ENCODE measurements at places on chromosomes 1 and 21.

DNA sequence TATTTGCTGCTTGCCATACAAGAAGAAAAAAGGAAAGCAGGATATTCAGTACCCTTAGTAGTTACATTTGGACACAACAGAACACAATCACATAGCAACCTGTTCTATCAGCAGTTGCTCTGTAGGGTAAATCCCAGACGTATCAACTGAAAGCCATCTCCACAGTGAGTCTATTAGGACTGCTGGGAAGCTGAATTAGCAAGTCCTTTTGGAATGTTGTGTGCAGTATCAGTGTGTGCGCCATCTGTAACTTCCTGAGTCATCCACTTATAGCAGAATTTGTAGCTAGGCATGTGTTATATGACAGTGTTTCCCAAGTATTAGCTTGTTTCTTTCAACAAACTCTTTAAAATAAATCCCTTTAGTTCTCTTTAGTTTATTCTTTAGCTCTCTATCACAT lies 21.3 kb downstream of the CCDC30 start:
- DNase-seq: no peak

GRCh38 chr1:156371553-156372264 lies 2.7 kb downstream of the RHBG start:
- no peak for DNase-seq

DNA sequence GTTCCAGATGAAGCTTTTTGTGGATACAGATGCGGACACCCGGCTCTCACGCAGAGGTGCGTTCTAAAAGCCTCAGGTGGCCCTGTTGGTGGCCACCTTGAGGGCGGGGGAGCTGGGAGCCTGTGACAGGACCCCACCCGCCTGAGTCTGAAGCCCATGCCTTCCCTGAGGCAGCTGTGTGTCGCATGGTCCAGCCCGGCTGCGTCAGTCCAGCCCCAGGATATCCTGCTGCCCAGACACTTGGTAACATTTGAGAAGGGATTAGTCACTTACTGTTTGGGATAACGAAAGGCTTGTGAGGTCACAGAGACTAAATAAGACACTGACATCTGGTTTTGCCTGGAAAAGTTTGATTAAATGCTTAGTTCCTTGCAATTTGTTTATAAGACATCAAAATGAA lies 68.9 kb downstream of the UCK2 start:
- no peak for DNase-seq

DNA sequence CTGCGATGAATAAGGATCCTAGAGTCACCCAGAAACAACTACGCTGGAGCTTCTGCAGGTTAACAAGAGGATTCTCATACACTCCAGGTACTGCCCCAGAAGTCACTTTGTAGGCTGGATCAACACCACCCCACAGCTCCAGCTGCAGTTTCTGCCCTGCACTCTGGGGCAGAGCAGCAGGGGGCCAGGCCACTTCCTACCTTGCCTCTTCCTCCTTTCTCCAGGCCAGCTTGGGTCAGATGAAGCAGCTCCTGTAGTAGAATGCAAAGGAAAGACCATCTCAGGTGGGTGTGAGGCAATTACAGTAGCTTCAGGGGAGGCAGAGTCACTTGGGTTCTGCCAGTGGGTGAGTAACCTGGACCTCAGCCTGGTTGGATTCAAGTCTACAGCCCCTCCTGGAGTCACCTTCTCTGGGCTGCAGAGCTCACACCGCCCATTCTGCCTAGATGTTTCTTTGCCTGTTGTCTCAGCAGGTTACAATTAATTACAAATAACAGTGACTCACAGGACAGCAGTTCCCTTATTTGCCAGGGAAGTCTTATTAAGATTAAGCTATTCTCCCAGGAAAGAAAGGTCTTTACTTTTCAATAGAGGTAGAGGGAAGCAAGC lies 24.4 kb upstream of the BCAR3 start:
- no peak for DNase-seq

GRCh38 chr1:87064309-87064708 lies 149.9 kb downstream of the HS2ST1 start:
- no peak for DNase-seq

GRCh38 chr1:46653405-46653958 lies 14.7 kb downstream of the ATPAF1 start:
- no peak for DNase-seq

DNA sequence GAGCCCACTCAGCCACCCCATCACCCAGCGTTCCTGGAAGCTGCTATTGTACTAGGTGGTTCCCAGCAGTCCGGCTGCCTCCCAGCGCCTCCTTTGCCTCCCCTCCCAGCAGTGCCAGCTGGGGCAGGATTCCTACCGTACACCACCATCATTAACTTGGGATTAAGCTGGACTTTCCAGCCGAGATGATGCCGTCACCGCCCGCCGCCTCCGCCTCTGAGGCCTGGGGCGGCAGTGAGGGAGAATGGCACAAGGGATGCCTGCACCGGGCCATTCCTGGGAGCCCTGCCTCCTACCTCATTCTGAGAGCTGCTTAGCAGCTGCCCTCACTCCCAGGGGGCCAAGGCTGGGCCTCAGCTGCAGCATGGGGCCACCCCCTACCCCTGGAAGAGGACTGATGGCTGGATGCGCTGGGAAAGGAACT lies 13.2 kb downstream of the CNTN2 start:
- DNase-seq: no peak

- peak; percentile 45 for DNase-seq
These were observed 19.2 kb upstream of the PEF1 start for GRCh38 chr1:31663622-31664452.

- peak; percentile 20 for DNase-seq
These were observed 127.2 kb downstream of the IGSF21 start for GRCh38 chr1:18234790-18235242.

DNA sequence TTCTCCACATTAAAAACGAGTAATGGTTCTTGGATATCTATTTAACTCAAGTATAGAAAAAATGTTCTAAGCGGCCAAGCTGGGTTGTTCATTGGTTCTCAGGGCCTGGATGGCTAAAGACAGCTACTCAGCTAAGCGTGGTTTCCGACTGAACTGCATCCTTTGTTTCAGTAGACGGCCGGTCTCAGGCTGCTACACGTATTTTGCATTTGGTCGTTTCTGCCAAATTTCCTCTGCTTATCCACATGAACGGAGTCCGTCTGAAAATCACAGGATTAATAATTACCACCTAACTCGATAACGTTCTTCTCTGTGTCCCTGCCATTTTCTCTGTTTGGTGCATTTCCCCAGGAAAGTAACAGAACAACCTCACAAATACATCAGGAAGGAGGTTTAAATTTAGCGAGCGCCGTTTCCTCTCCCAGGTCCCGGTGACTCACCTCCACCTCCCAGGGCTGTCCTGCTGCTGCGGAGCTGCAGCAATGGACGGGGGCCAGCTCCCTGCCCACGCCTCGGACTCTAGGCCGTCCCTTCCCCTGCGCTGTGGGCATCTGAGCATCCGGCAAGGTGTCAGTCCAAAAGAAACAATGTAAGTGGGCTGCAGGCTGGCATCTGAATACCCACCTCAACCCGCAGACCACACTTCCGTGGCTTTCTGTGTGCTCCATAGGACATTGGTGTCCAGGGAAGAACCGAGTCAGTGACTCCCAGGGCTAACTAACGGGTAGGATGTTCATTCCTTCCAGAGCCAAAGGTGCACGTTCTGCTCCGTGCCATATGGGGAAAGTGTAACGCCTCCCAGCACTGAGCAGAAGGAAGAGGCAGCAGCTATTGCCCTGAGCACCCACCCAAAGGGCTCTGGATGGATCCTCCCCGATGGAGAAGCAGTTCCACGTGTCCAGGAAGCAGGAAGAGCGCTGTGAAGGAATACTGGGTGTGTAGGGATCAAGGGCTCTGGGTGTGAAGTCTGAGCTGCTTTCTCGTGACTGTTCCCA lies 4.1 kb upstream of the GABRD start:
- DNase-seq: no peak

- DNase-seq: peak; percentile 38
These were observed 406.9 kb upstream of the NCAM2 start for GRCh38 chr21:20591284-20591683.

GRCh38 chr1:67811781-67812180 lies 21.5 kb downstream of the GNG12 start:
- DNase-seq: no peak

- DNase-seq: peak; percentile 61
These were observed 35.8 kb downstream of the PIK3CD start for GRCh38 chr1:9687120-9687873.

GRCh38 chr1:3265835-3266805 lies 188.3 kb upstream of the ARHGEF16 start:
- no peak for DNase-seq

GRCh38 chr1:160045653-160046052 lies 13.9 kb upstream of the PIGM start:
- DNase-seq: no peak

DNA sequence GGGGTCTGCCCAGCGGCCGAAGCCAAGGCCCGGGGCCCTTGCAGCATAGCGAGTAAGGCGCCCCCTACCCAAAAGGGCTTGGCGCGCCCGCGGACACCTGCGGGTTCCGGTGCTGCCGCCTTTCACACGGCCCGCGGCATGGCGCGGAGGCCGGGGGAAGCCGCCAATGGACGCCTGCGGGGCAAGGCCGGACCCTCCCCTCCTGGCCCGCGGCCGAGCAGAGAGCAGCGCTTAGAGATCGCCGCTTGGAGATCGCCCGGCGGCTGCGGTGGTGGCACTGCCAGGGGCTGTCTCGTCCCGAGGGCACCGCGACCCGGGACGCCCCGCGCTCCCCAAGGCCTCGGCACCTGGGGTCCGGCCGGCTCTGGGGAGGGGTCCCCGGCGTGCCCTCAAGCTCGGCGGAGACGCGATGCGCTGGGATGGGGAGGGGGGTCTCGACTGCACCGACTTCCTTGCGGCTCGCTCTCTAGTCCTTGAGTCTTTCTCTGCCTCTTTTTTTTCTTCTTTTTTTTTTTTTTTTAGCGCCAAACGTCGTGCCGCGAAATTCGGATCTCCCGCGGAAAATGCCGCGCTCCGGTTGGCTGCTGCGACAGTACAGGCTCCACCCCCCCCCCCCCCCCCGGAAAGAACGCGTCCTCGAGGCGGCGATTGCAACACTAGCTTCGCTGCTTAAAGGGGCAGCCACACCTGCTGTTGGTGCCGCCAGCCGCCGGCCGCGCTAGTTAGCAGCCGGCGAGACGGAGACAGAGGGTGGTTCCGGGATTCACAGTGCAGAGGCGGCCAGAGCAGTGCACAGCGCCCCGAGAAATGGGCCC lies at the start of gene E2F2:
Gene E2F2 (minus strand): TSS at position 487 of the 815 bp plus-strand sequence. CDS start 440 bp downstream, at position 47.
- peak; percentile 70 for DNase-seq

- no peak for DNase-seq
These were observed 1812.2 kb downstream of the BRINP3 start for GRCh38 chr1:188665477-188665876.

DNA sequence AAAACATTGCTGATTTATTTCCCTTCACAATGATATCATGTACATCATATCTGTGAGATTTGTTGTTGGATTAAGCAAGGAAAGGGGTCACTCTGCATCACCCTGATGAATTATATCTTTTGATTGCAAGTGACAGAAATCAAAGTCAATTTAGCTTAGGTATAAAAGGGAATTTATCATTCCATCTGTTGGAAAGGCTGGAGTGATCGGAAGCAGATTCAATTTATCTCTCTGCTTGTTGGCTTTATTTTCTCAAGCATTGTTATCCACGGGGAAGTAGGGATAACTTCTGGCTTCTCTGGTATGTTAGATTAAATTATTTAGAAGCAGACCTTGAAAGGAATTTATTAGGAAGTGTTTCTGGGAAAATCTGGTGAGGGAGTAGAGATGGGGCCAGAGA lies 226.6 kb downstream of the PTGER3 start:
- no peak for DNase-seq

DNA sequence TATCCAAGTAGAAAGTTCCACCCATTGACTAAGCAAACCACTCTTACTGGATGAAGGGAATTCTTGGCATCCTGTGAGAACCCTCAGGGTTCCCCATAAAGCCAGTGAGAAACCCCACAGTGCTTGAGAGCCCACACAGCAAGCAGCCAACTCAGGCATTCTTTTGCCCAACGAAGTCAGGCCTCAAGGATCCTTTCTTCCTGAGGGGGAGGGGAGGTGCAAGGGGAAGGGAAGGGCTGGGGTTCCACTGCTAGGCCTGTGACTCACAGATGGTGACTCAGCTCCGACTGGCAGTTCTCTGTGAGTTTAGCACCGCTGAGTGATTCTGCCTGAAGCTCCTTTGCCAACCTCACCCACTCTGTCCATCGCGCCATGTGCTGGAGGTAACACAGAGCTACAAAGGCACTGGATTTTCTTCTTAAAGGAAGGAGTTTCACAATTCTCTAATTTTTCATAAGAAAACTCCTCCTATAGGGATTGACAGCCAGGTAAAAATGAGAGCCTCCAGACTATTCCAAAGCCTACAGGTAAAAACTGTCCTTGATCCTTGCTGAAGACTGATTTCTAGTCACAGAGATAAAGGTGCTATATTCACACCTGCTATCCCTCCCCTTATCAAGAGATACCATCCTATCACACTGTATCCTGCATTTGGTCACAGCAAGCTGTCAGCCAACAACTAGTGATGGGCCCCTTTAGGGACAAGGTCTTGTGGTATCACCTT lies 4.8 kb downstream of the ENO1 start:
- peak; percentile 72 for DNase-seq

GRCh38 chr1:100265562-100265930 lies 470 bp upstream of the RTCA start:
- no peak for DNase-seq

- no peak for DNase-seq
These were observed 25.1 kb upstream of the PLEKHA6 start for GRCh38 chr1:204384636-204385352.

- DNase-seq: no peak
These were observed 99.1 kb upstream of the ARTN start for GRCh38 chr1:43834280-43835081.

GRCh38 chr1:40593449-40594186 lies 62.2 kb downstream of the ZNF684 start:
- DNase-seq: no peak

- no peak for DNase-seq
These were observed 86.7 kb upstream of the PTBP2 start for GRCh38 chr1:96634883-96635282.

GRCh38 chr1:98478121-98478520 lies 183.4 kb upstream of the SNX7 start:
- no peak for DNase-seq

DNA sequence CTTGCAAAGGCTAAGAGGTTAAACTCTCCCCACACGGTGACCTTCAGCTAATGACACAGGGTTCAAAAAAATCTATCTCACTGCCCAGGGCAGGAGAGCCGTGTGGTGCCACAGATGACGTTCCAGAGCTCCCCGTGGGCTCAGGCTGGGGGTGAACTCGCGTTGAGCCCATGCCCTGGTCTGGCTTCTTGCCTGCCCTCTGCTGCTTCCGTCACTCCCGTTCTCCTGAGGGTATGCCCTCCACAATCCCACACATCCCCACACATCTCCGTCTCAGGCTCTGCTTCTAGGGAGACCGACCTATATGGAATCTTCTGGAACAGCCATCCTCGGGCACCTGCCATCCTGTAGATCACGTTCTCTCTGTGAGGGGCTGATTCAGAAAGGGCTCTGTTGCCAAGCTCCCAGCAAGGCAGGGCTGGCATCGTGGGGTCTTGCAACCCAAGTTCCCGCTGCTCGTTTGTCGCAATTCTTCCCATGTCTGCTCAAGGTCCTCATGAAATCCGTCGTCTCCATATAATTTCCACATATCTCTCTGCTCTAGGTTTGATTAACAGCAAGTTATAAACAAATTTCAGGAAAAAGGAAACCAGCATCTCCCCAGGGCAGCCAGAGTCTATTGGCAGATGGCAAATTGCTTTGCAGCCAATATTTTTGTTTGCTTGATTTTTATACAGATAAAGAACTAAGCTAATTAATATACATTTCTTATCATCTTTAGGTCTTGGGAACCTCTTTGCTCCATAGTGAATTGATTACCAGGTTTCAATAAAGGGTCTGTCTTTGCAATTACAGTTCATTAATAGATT lies 278.2 kb downstream of the PTPRU start:
- no peak for DNase-seq

All from T-helper 2 cell (primary cell).